ENCODE measurements at places on chromosomes 1 and 21.

GRCh38 chr21:39125752-39126485 lies 57.3 kb downstream of the PSMG1 start:
- peak; percentile 15 for DNase-seq

DNA sequence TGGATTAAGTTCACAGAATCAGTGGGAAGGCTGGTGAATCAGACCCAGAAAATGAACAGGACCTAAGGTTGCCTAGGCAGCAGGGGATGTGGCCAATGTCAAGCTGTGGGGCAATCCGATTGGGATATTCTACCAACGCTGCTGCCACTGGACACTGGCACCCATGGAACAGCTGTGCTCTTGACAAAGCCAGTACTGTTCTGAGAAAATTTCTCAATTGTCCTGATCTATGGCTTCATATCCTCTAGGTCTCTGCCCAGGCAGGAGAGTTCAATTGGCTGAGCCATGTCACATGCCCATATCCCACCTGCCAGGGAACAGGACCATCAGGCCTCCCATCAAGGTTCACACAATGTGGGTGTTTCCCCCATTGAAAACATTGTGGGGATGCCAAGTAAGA lies 6.2 kb downstream of the TACSTD2 start:
- DNase-seq = no peak

- DNase-seq = no peak
Observed at GRCh38 chr1:53182716-53183094, 13.9 kb upstream of the CPT2 start.

- no peak for DNase-seq
Observed at GRCh38 chr1:84722794-84723193, 32.5 kb upstream of the SSX2IP start.

DNA sequence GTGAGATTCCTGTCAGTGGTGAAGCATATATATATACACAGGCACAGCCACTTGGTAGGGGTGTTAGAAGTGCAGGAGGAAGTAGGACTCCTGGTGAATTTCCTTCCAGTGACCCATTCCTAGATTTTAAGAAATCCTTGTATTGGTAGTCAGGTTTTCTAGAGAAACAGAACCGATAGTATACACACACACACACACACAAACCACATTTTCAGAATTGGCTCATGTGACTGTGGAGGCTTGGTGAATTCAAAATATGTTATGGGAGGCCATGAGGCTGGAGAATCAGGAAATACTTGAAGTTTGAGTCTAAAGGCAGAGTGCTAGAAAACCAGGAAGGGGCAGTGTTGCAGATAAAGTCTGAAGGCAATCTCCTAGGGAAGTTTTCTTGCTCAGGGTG lies 114.2 kb downstream of the FCRL5 start:
- DNase-seq = no peak

DNA sequence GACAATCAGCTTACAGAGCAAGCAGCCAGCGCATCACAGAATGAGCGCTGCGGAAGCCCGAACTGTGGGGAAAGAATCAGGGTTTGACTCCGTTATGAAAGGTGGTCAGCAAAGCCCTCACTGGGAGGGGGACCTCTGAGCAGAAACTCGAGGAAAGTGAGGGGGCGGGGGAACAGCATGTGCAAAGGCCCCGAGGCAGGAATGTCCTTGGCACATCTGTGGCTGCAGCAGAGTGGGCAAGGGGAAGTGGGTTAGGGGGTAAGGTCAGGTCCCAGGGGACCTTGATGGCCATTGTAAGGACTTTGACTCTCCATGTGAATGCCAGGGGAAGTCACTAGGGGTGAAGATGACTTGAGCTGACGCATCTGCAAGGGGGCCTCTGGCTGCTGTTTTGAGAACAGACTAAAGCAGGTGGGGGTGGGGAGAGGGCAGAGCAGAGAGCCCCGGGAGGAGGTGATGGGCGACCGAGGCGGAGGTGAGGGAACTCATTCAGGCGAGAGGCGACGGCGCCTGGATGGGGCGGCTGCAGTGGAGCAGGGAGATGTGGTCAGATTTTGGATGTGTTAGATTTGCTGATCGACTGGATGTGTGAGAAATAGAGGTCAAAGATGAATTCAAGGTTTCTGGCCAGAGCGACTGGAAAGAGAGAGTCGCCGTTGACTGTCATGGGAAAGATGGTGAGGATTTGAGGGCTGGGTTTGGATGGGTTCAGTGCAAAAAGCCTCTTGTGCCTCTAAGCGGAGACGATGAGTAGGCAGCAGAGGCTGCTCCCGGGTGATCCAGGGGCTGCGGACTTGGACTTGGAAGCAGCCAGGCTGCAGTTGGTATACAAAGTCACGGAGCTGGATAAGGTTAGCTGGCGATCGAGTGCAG lies 108.0 kb upstream of the ZBTB40 start:
- no peak for DNase-seq

GRCh38 chr1:39392851-39393573 lies 98.4 kb upstream of the BMP8A start:
- DNase-seq = no peak

DNA sequence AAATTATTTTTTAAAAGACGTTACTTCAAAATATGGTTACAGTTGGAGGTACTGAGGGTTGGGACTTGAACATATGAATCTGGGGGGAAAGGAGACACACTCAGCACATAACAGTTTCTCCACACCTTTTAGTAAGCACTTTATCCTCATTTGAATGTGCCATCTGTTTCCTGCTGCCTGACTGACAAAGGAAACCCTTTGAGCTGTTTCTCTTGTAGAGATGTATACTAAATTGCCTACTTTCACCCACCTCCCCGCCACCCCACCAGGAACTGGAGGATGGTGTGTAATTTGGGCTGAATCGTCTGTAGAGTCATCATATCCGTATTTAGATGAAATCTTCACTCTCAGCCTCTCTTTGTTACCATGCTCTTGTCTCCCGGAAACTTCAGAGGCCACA lies 108.1 kb downstream of the KAZN start:
- DNase-seq = no peak

GRCh38 chr1:218867066-218867465 lies 306.6 kb upstream of the LYPLAL1 start:
- no peak for DNase-seq

DNA sequence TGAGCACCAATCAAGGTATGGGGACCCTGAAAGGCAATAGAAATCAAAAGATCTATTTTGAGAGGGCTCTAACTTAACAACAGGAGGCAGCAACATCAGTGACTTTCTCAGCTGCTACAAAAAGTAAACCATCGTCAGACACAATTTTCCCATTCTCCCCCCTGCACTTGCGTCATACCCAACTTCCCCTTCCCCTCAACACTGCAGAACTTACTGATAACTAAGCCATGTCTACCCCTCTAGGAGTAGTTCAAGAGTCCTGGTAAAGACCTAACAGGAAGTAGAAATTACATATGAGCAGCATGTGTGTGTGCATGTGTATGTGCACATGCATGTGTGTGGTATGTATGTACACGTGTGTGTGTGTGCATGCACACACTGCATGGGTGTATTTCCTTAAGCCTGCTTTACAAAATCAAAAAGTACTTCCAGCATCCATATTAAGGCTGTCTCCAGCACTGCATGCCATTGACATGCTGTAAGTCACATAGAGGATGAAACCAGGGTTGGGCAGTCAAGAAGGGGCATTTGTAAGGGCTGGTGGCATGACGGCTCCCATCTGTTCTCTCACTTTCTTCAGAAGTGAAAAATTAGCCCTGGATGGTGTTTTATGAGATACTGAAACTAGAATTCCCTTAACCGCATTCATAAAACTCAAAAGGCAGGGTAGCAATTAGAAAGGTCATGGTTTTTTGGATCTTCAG lies 460.1 kb upstream of the RUNX1 start:
- no peak for DNase-seq

- no peak for DNase-seq
Observed at GRCh38 chr1:217029281-217030157, 306.3 kb upstream of the ESRRG start.

- peak; percentile 64 for DNase-seq
Observed at GRCh38 chr1:111471012-111471411, 2.8 kb upstream of the C1orf162 start.

DNA sequence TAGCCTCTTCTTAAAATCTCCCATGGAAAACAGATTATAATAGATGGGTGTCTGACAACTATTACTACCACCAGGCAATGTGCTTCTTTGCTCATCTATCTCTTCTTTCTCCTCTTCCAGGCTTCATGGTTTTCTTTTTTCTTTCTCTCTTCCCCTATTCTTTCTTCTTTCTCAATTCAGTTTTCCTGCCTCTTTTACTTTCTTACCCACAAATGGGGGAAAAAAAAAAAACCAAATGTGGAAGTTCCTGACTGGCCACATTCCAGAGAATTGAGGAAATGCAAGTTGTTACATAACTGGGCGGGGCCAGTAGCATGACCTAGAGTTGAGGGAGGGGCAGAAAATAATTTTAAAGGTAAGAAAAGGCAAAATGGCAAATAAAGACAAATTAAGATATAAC lies 10.9 kb upstream of the SMG7 start:
- DNase-seq = no peak

GRCh38 chr1:185281245-185281644 lies 35.8 kb downstream of the IVNS1ABP start:
- DNase-seq = peak; percentile 8

- DNase-seq = no peak
Observed at GRCh38 chr1:201711811-201712210, 117.1 kb upstream of the IPO9 start.

- DNase-seq = no peak
Observed at GRCh38 chr1:85911742-85912141, 203.5 kb upstream of the ZNHIT6 start.

DNA sequence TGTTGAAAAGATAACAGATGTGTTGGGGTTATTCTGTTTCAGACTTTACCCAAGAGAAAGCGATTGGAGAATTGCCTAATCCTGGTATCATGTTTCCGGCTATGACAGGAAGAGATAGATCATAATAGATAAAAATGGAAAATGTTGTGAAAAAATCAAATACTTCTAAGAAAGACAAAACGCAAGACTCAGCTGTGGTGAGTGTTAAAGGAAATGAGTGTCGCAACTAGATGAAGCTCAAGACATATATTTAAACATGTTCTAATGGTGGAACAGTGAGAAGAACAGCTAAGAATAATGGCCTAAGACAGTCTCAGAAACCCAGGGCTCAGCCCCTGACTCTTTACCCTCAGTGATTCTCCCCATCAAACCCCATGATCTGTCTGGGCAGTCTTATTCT lies 426.7 kb upstream of the RUNX1 start:
- no peak for DNase-seq

GRCh38 chr1:116989835-116990234 lies 11.7 kb upstream of the CD101 start:
- DNase-seq = no peak

DNA sequence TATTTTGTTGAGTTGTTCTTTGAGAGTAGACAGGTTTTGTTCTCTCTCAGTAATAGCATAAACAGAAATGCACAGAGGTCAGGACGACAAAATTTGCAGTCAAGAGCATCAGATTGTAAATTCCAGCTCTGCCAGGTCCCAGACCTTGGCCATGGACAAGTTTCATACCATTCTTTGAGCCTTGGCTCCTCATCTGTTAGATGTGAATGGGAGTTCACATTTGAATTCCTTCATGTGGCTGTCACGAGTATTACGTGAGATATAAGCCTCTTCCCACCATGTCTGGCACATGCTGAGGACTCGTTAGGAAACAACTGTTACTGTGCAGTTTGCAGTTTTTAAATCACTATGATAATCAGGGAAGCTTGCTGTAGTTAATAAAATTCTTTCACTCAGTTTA lies 93.2 kb upstream of the KCTD3 start:
- DNase-seq = no peak

GRCh38 chr1:204837440-204838084 lies 33.1 kb upstream of the NFASC start:
- peak; percentile 10 for DNase-seq

DNA sequence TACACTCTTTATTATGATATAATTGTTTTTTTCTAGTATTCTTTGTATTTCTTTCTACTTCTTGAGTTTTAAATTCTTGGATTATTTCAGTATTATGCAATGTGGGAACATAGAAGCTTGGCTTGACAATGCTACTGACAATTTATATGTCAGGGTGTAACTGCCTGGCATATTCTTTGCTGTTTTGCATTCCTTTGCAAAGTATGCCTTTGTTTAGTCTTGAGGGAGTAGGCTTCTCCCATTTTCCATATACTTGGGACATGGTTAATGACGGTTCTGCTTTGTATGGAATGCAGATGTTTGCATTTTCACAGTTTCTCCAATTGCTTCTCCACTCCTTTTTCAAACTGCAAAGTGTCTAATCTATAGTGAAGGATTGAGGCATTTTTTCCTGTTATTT lies 109.8 kb downstream of the HMCN1 start:
- no peak for DNase-seq

GRCh38 chr21:42534421-42535378 lies 21.0 kb downstream of the SLC37A1 start:
- no peak for DNase-seq

GRCh38 chr1:202791077-202791747 lies 17.0 kb downstream of the KDM5B start:
- no peak for DNase-seq

DNA sequence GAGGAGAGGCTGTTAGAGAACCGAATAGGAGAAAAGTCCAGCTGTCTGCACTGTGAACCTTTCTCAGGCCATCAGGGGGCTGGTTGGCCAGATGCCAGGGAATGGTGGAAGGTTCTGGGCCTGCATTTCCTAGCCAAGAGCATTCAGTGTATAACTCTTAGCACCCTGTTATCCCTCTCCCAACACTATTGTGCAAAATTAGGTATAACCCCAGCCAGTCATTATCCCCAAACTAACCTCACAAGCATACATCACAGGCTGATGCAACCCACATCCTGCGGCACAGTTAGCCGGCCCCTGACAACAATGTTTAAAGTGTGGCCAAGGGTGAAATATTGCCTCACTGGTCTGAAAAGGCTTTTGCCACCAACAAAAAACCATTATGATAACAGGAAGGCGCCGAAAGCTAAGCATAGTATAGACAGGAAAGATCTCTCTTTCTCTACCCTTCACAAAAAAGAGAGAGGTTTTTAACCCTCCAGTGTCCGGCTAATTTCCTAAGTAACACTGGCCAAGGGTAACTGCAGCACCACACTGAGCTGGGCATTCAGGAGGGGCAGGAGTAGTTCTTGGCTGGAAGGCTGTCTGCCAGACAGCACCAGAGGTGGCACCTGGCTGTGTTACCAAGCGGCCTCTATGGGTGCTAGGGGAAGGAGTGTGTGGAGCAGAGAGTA lies 77.3 kb upstream of the BCAR3 start:
- peak; percentile 62 for DNase-seq

- no peak for DNase-seq
Observed at GRCh38 chr1:16618719-16619118, 5.4 kb upstream of the NBPF1 start.

DNA sequence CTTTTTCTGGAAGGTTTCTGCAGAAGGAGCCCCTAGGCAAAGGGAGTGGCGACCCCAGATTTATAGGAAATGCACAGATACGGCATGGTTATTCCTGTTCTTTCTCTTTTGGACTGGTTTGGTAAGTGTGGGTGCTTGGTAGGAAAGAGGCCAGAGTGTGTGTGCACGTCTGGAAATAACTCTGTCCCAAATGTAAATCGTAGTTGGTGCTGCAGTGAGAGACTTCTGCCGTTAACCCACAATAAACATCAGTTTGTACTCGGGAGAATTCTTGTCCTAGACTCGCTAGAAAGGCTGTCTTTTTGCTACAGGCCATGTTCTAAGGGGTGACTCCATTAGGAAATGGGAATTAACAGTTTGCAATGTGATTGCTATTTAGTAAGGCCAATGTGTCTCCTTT lies 779 bp downstream of the SLC44A3 start:
- no peak for DNase-seq

- DNase-seq = no peak
Observed at GRCh38 chr1:61078618-61079295, 3.6 kb upstream of the NFIA start.

- DNase-seq = no peak
Observed at GRCh38 chr1:87155170-87155569, 173.5 kb upstream of the LMO4 start.

GRCh38 chr21:14557413-14557812 lies 11.3 kb upstream of the SAMSN1 start:
- no peak for DNase-seq

Data from T-helper 2 cell treated with Interferon-gamma antibody and Interleukin-4, amounts not matched to agents 5 μg/mL and 100 μg/mL, for 36 hours (primary cell).